ENCODE measurements at places on chromosomes 3 and 15.

DNA sequence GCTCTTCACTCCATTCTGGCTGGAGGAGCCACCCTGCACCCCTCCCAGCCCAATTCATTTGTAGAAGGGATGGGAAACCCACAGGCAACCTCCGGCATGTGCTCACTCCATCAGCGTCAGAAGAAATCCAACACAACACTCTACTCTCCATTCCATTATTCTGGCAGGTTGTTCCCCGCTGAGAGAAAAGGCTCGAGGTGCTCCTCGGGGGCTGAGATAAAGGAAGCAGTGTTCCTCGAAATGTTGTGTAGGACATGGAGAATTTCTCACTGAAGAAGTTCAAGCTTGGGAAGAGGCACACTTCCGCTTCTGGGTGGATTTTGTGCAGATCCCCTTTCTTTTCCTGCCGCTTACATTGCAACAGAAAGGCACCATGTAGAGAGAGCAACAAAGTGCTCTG lies 355.0 kb upstream of the CFAP20DC start:
- DNase-seq, result no peak

- DNase-seq, result no peak
These were observed 76.2 kb downstream of the CACNA2D3 start for GRCh38 chr3:54198556-54198955.

DNA sequence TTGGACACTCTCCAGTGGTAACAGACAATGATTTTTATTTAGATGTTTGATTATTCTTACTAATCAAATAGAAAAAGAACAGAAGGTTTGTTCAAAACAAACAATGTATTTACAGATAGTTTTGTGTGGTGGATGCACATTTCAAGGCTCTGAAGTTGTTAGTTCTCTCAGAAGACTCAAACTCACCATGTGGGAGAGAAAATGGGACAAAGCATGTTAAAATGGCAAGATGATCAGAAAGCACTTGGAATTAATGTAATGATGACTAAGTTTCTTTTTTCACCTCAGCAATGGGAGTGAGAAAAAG lies 450.5 kb upstream of the KCNMB2 start:
- no peak for DNase-seq

DNA sequence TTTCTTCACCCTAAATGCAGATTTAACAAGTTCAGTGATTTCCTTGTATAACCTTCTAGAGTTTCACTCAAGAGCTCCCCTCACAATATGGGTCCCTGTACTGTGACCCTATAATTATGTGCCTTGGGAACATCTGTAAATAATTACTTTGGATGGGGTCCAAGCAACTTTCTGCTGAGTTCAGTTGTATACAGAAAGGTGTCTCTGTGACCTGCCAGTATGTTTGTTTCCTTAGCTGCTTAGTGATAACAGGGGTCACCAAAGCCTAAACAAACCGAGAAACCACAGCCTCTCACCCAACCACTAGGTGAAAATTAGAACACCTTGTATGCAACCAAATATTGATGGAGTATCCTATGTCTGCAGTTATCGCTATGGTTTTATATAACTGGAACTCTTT lies 29.8 kb upstream of the SLC25A36 start:
- no peak for DNase-seq

DNA sequence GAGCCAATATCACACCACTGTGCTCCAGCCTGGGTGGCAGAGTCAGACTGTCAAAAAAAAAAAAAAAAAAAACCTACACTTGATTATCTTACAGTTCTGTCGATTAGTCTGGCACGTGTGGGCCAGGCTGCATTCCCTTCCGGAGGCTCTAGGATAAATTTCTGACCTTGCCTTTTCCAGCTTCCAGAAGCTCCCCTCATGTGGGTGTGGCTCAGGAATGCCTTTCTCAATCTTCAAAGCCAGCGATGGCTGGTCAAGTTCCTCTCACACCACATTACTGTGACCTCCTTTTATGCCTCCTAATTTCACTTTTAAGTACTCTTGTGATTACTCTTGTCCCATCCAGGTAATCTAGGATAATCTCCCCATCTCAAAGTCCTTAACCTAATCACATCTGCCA lies 58.2 kb upstream of the DUT start:
- no peak for DNase-seq

- DNase-seq, result no peak
These were observed 30.5 kb downstream of the MELTF start for GRCh38 chr3:196998966-196999760.

- DNase-seq, result no peak
These were observed 6.4 kb downstream of the CFAP20DC start for GRCh38 chr3:59043391-59043790.

DNA sequence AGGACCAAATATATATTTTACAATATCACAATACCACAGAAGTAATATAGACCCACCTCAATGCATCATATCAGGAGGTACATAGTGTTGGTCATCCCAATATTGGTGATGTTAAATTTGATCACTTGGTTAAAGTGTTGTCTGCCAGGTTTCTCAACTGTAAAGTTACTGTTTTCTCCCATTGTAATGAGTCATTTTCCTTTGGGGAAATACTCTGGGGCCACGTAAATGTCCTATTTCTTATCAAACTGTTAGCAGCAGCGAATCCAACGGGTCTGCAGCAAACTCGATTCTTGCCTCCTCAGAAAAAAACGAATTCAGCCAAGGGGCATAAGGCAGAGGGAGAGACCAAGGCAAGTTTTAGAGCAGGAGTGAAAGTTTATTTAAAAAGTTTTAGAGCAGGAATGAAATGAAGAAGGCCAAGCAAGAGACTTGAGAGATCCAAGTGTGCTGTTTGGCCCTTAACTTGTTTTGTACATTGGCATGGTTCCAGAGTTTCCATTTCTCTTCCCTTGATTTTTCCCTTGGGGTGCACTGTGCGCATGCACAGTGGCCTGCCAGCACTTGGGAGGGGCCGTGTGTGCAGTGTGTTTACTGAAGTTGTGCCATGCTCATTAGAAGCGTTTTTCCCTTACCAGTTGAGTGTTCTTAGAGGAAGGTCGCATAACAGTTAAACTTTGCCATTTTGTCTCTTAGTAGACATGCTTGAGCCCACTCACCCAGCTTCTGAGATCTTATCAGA lies 512.5 kb downstream of the AGBL1 start:
- DNase-seq, result no peak
